Right renal cortex interstitium (tissue), 3 donors: ENCODE measurements at places on chromosomes 3 and 15.

- no peak for DNase-seq
Observed at GRCh38 chr15:29669823-29670222, 152.4 kb downstream of the TJP1 start.

GRCh38 chr3:125072301-125072700 is 16.5 kb upstream of the HEG1 start:
- DNase-seq = no peak

GRCh38 chr3:27253831-27254230 is 115.4 kb downstream of the NEK10 start:
- DNase-seq = peak; percentile 1

GRCh38 chr3:170751899-170752293 is 118.1 kb downstream of the RPL22L1 start:
- DNase-seq = no peak

- no peak for DNase-seq
Observed at GRCh38 chr3:188746291-188746783, 425.4 kb upstream of the TPRG1 start.

DNA sequence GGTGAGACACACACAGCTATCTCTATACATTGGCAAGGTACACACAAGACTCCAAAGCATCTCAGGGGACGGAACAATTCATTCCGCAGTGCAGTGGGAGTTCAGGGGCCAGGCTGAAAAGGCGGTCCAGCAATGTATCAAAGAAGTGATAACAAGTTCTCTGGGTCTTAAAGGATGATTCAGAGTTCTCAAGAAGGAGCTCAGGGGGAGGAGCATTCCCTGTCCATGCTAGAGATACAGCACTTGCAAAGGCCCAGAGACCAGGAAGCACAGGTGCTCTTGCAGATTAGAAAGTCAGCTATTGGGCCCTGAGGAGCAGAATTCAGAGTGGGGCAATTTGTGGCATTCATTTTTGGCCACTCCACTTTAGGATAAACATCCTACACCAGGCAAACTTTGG is 34.9 kb downstream of the MECOM start:
- no peak for DNase-seq

DNA sequence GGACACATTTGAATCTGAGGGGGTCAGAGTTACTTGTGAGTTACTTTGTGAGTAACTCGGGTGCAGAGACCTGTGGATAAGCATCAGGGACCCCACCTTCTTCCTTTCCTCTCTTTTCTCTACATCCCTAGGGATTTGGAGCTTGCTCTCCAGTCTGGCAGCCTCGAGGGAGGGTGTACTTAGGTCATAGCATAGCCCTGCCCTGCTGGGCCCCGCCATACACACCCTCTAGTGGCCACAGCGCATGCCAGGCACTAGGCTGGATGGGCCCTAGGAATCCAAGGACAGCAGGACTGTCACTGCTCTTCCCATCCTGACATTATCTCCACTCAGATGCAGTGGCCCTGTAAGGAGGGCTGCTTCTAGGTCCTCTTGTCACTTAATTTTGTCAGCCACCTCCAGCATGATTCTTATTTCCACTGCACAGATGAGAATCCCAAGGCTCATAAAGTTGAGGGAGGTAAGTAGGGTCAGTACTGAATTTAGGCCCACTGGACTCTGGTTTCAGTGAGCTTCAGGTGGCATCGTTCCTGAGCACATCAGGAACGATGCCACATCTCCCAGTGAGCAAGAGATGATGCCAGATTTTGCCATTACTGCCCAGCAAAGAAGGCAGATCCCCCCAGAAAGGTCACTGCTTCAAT is 3.6 kb upstream of the SMAD6 start:
- DNase-seq = no peak

GRCh38 chr3:25166016-25166415 is 262.0 kb upstream of the RARB start:
- DNase-seq = no peak

DNA sequence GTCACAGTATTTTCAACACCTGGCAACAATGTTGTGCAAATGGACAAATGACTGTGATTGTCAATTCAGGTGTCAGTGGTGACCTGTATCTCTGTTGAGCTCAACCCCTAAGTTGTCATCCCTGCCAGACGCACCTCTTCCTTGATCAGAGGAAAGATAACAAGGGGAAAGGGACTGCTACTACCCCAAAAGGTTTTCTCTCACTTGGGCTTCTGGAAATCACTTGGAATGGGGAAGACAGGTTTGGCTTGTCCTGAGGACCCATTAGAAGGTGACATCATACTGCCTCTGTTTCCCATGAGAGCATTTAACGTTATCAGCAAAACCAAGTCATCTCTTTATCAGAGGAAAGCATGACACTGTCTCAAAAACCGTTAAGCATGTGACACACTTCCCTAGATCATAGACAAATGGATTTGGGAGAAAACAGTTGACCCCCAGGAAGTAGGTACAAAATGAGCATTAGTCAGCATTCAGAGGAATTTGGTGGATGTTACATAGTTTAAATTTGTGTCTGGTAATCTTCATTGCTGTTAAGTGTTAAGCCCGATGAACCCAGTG is 769.5 kb downstream of the GRM7 start:
- DNase-seq = no peak

DNA sequence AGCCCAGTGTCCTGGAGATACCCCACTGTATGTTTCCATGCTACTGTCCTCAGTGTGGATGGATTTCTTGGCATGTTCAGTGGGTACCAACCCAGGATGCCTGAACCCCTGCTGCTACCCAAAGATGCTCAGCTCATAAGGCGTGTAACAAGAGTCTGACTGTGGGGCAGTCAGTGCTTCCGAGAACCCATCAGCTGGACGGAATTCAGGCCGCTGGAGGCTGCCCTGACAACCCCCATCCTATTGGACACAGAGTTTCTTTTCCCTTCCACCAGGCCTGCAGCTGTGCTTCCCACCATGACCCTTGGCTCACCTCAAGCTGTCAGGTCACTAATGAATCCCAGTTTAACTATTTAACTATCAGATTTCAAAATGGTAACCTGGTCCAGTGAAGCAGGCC is 224.1 kb upstream of the FEZF2 start:
- no peak for DNase-seq

GRCh38 chr3:171375666-171376595 is 84.3 kb downstream of the TNIK start:
- DNase-seq = no peak

DNA sequence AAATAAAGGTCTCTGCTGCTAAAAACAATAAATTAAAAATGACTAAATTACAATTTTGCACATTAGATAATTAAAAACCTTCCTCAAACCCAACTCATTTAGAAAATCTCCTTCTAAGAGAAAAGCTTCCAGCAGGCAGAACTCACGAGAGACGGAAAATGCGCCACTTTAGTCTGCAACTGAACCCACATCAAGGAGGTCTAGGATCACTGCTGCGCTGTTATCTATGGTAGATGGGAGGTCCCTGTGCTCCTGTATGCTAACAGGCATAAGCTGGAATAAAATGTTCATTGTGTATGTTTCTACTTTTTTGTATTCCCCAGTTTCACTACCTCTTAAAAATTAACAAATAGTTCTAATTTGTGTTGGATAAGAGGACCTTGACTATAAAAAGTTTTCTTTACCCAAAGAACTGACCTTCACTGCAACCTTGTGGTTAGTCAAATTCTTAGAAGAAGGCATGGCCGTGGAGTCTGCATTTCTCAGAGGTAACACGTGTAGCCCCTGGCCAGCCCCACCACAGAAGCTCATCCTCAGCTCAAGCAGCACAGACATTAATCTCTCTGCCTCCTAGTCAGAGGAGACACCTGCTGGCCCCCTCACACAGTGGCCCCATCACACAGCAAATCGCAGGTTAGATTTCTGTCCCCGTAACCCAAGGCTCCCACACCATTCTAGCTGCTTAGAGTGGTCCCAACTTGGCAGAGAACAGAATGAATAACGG is 22.3 kb downstream of the STIMATE start:
- no peak for DNase-seq

- DNase-seq = no peak
Observed at GRCh38 chr3:100073714-100074307, 40.5 kb downstream of the FILIP1L start.

DNA sequence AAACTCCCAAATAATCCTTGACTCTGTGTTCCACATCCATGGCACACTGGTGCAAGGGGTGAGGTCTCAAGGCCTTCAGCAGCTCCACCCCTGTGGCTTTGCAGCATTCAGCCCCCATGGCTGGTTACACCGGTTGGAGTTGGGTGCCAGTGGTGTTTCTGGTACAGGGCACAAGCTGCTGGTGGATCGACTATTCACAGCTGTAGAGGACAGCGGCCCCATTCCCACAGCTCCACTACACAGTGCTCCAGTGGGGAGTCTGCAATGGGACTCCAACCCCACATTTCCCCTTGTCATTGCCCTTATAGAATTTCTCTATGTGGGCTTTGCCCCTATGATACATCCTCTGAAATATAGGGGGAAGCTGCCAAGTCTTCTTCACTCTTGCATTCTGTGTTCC is 64.3 kb upstream of the SGO1 start:
- DNase-seq = no peak

DNA sequence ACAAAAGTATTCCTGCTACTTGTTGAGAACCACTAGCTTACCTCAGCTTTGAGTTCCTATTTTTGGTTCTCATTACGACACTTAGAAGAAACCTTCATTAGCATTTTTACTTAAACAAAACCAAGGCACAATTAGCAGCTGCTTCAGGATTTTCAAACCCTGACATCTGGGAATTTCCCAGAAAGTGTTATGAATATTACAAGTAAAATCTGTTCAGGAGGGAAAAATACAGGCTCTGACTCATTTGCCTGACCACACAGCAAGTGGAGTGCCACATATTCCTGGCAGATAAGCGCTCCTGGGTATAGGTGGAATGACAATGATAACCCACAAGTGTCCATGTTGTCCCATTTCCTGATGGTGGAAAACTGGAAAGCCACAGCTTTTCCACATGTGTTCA is 10.3 kb upstream of the RFTN1 start:
- no peak for DNase-seq

DNA sequence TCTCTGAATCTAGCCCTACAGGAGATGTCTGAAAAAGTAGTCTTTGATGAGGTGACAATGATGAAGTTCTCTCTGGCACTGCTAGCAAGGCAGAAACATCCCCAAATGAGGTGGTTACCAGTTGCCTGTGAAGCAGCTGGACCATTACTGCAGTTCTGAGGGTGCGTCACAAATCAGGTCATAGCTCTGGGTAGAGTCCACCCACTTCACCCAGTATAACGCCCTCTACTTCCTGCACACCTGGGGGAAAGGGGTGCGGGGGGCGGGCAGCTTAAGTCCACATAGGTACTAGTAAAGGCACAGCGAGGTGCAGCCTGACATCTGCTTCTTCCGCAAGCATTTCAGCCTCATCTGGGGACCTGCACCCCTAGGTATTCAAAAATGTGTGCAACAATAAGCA is 13.4 kb upstream of the SATB1 start:
- DNase-seq = no peak

GRCh38 chr3:134078169-134078831 is 48.6 kb upstream of the SLCO2A1 start:
- DNase-seq = no peak

- DNase-seq = no peak
Observed at GRCh38 chr15:69562564-69562963, 109.9 kb downstream of the RPLP1 start.

- no peak for DNase-seq
Observed at GRCh38 chr3:11288786-11289637, 16.8 kb downstream of the ATG7 start.

- no peak for DNase-seq
Observed at GRCh38 chr3:14561051-14561960, 21.2 kb upstream of the GRIP2 start.

DNA sequence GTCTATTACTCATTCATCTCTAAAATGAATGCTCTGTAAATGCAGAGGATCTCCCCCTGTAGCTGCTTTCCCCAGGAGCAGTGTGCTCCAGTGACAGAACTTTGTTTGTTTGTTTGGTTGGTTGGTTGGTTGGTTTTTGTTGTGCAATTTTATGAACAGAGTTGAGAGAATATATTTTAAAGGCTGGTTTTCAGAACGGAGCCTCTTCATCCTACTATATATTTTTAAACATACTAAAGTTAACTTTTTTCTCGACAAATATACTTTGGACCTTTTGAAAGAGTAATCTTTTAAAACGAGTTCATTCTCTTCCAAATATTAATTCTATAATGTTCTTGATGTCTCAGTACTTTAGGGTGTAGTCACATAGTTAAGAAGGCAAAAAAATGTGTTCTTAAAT is 20.2 kb downstream of the RYR3 start:
- DNase-seq = no peak

- DNase-seq = no peak
Observed at GRCh38 chr15:39599871-39600270, 19.0 kb downstream of the THBS1 start.

GRCh38 chr3:145079436-145079835 is 1081.5 kb downstream of the PLOD2 start:
- DNase-seq = no peak

DNA sequence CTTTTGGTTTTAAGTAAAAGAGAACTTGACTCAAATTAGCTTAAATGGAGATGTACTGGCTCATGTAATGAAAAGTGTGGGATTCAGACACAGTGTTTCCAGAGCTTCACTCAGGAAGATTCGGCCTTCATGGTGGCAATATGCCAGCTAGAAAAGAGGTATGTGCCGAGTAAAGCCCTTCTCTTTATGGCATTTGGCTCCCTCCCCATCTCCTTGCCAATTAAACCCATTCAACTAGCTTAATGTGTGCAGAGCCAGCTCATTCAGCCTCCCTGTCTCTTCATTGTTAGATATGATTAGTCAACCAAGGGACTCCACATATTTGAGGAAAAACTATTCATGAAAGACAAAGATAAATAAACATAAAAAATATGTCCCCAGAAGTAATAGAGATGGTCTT is 15.0 kb upstream of the TRANK1 start:
- no peak for DNase-seq
